ENCODE measurements at places on chromosomes 1 and 21.
A peak's percentile ranks its signal among the peaks of the same experiment; 100 is the strongest.

DNA sequence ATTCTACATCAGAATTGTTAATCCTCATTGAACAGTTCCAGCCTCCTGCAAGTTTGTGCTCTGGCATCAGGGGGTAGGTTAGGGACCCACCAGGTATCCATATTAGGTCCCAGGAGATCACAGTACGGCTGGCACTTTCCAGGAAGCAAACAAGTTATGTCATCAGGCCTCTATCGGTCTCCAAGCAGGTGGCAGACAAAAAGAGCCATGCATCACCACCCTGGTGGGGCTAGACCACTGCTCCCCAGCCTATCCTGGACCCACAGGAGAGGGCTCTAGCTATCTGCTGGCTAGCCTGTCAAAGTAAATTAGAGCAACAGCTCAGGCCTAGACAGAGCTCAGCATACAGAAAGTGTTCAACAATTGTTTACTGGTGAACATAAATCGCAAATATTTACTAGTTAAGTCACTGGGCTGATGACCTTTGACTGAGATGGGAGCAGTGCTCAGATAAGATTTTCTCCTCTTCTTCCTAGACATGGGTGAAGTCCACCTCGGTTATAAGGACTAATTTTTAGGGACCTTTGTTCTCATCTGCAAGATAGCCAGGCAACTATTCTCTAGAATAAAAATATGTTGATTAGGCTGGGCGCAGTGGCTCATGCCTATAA is 6.4 kb downstream of the NUAK2 start:
- no peak for DNase-seq

- no peak for DNase-seq
These were observed 15.1 kb downstream of the KIAA1614 start for GRCh38 chr1:180927841-180928240.

GRCh38 chr21:21232320-21232719 is 234.1 kb downstream of the NCAM2 start:
- peak; percentile 5 for DNase-seq

DNA sequence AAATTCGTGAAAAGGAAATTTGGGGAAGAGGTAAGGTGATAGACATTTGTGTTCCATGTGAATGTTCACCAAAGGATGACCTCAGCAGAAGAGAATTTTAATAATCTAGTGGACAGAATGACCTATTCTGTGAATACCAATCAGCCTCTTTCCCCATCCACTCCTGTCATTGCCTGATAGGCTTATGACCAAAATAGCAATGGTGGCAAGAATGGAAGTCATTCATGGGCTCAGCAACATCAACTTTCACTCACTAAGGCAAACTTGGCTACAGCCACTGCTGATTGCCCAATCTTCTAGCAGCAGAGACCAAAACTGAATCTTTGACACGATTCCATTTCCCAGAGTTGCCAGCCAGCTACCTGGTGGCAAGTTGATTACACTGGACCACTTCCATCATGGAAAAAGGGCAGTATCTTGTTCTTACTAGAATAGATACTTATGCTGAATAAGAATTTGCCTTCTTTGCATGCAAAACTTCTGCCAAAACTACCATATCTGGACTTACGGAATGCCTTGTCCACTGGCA is 348.7 kb upstream of the PBX1 start:
- no peak for DNase-seq

DNA sequence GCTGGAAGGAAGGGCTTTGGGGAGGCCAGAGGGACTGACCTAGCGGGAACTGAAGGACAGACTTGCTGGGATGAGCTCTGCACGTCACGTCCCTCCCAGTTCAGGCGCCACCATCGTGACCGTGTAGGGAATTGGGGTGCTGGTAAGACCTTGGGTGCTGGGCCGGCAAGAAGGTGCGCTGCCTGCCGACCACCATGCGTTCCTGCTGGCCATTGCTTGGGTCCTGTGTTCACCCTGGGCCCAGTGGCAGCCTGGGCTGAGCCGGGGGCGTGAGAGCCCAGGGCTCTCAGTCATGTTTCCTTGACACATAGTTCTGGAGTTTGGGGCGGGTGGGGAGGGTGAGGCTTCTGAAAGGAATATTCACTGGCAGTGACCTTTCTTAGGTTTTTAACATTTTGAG is 176.0 kb downstream of the CAMTA1 start:
- no peak for DNase-seq

Data from inflammatory macrophage treated with lipopolysaccharide for 1 hour (primary cell).